ENCODE measurements at places on chromosomes 7 and 10.
A peak's percentile ranks its signal among the peaks of the same experiment; 100 is the strongest.

GRCh38 chr7:101790566-101791293 is 26.7 kb upstream of the CUX1 start:
- DNase-seq: no peak

GRCh38 chr7:112233048-112233697 is 26.7 kb downstream of the ZNF277 start:
- no peak for DNase-seq

GRCh38 chr7:2721842-2722241 is 33.8 kb downstream of the AMZ1 start:
- DNase-seq: no peak

- no peak for DNase-seq
Observed at GRCh38 chr10:123284022-123284421, 129.8 kb downstream of the BUB3 start.

DNA sequence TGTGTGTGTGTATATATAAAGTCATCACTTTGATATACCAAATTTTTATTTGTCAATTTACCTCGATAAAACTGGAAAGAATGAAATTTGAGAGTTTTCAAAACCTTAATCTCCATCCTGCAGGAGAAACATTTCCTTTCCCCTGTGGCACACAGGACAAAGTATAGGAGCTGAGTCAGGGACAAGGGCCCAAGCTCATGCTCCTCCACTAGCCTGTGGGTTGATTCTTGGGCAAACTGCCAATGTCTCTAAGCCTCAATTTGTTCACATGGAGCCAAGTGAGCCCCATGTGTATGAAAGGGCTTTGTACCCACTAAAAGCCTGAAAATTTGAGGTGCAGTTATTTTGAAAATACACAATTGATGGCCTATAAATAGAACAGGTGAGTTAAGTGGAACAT is 60.3 kb upstream of the IL6 start:
- DNase-seq: peak; percentile 88

GRCh38 chr10:132452651-132453469 is 55.9 kb downstream of the PWWP2B start:
- peak; percentile 77 for DNase-seq

DNA sequence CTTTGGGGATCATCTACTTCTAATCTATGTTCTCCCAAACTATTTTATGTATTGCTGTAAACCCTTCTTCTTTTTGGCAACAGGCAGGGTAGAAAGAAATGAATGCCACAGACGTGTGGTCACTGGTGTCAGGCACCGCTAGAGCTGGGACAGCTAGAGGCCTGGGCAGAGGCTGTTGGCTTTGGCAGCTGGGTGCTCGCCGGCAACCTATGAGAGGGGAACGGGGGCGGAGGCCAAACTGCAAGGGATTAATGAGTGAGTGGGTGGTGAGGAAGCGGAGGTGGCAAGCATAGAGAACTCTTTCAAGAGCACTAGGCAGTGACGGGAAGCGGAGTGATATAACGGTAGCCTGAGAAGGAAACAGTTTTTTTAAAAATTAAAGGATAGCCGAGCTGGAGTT is 78.5 kb downstream of the CREB5 start:
- DNase-seq: no peak

GRCh38 chr7:68529221-68529620 is 1069.1 kb upstream of the AUTS2 start:
- no peak for DNase-seq

- DNase-seq: no peak
Observed at GRCh38 chr10:123607386-123607785, 58.8 kb upstream of the GPR26 start.

GRCh38 chr10:33240931-33241330 is 93.5 kb downstream of the NRP1 start:
- no peak for DNase-seq

DNA sequence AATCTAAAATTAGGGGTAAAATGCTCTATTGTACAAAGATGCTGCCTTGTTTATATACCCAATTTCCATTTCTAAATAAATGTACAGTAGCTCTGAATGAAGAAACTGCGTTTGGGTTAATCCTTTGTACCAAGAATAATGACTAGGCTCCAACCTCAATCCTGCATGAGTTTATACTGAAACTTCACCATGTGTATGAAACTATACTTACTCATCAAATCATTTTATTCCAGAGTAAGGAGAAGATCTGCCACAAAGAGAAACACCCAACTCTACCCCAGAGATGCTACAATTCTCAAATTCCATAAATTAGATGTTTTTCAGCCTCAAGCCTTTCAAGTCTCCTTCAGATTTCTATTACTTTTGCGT is 53.8 kb upstream of the AKR1E2 start:
- no peak for DNase-seq

- peak; percentile 59 for DNase-seq
Observed at GRCh38 chr7:93622036-93623033, 47.8 kb upstream of the CALCR start.

DNA sequence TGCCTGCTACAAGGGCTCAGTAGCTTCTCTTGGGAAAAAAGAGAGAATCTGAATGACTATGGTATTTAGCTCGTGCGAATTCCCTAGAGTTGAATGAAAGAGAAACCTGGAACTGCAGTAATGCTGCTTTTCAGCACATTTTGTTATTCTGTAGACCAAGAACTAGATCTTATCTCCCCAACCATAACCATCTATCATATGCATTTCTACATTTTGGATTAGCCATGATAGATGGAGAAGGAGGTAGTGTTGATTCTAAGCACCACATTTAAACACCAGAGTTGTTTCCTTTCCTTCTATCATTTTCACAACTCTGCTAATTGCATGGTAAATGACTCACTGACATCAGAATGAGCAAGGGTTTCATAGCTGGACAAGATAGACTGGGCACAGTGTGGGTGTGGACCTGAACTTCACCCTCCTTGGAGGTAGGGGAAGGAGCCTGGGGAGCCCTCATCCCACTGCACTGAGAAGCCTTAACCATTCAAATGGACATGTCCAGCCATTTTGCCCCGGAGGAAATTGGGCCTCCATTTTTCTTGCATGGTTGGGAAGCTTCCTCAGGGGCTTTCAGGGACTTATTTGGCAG is 55.3 kb upstream of the BMPER start:
- no peak for DNase-seq

DNA sequence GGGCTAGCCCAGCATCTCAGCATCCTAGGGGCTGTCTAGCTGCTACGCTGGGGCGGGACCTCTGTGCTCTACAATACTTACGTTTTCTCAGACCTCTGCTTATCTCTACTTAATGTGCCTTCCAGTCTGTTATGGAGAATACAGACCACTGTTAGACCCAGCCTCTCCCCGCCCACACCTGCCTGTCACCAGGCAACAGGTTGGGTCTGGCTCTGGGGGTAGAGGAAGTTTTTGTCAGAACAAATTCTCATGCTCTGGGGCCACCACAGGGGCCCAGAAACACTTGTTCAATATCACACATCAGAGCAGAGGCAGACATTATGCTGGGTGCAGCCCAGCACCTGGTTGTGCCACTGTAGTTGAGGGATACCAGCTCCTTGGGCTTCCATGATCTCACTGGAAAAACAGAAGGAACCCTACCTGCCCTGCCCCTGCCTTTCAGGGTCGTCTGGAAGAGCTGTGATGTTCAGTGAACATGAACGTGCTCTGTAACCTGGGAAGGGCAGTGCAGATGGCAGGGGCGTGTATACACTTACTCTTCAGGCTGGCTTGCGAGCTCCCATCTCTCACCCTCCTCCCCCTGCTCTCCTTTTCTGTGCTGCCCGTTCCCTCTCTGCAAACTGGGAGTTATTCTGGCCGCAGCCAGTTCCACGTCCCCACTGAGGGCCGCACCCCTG is 135.2 kb upstream of the PODXL start:
- no peak for DNase-seq

- DNase-seq: no peak
Observed at GRCh38 chr7:148587076-148587475, 3.5 kb upstream of the C7orf33 start.

DNA sequence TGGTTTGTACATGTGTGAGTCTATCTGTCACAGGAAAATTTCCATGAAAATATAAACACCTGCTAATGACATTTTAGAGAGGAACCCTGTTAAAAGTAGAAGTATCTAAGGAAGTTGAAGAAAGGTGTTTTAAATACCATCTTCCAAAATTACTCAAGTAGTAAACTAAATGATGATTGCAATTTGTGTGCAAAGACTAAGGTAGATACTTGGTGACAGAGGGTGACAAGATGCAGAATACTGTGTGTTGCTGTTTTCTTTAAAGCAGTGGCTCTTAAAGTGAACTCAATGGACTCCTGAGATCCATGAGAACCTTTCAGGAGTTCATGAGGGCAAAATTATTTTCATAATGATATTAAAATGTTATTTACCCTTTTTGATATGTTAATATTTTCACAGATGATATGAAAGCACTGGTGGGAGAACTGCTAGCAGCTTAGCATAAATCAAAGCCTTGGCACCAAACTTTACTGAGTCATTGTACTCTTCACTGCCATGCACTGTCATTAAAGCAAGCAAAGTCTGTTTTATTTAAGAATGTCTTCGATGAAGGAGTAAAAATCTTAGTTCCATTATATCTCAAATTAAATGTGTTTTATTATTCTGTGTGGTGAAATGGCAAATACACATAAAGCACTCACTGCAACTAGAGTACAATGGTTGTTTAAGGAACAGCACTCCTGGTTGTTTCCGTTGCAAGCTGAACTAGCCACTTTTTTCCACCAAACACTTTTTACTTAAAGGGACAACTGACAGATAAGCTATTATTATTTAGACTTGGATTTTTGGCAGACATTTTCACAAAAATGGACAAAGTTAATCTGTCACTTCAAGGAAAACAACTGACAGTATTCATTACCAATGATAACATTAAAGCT is 133.7 kb downstream of the LRRN3 start:
- no peak for DNase-seq

DNA sequence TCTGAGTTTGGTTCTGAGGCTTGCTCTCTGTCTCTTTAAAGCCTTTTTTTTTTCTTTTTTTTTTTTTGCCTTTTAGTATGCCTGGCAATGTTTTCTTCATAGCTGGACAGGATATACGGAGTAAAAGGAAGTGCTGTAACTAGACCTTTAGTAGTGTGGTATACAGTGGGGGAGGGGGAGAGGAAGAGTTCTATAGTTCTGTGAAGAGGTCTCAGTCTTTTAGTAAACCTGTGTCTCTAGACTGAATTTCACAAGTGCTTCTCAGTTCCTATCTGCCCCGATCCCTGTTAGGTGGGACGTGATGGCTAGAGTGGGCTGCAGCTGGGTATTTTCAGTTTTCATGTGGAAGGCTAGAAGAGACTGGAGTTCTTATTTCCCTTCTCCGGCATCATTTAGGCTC is 3.1 kb upstream of the ABCC2 start:
- DNase-seq: peak; percentile 93

GRCh38 chr7:101743241-101743994 is 74.0 kb upstream of the CUX1 start:
- peak; percentile 53 for DNase-seq

GRCh38 chr10:60162631-60163030 is 227.0 kb downstream of the ANK3 start:
- DNase-seq: no peak

GRCh38 chr7:12458520-12459131 is 55.0 kb upstream of the VWDE start:
- peak; percentile 73 for DNase-seq

DNA sequence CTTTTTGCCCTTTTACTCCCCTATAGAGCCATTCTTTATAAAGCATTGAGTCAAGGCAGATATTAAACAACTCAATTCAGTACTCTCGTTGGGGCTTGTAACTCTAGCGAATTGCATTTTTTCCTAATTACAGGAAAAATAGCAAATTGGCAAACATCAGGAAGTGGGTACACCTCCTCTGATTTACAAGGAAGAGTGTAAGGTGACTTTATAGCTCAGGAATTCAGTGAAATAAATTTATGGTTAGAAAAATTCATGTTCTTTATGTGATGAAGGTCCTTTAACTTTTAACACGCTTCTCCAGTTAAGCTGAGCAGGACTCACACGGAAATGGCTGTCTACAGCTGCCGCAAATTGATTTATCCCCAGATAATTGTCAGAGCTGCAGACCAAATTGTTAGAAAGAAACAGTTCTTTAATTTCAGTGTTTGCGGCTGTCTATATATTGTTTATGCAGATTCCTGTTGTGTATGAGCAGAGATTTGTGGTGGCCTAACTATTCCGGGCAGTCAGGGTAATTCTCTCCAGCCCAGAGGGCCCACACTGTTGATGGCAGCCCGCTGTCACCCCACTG is 151.1 kb upstream of the MKI67 start:
- DNase-seq: no peak

DNA sequence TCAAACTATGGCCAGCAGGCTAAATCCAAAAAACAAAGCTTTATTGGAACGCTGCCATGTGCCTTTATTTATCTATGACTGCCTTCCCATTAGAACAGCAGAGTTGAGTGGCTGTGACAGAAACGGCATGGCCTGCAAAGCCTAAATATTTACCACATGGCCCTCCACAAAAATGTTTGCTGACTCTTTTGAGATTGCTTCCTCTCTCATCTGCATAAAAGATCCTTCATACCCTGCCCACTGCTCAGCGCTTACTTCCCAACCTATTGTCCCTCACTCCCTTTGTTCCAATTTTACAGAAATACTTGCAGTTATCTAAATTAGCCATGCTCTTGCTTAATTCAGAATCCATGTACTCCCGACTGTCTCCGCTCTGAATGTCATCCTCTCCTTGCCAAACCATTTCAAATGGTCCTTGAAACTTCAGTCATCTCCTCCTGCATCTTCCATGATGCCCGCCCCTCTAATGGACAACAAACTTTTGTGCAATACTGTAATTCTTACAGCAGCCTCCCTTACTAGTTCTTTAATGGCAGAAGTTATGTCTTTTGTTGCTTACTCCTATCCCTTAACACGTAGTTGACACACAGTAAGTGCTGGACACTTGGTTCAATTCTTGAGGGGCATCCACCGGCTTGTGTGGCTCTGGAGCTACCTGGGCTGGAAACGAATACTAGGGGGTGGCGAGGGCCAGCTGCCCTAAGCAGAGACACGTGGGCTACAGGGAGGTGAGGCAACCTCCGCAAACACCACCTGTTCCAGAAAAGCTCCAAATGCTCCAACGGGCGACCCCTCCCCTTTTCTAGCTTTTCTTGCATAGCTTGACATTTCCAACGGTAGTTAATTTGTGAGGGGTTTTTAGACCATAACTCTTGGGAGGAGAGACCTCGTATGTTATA is 832 bp downstream of the XRCC2 start:
- peak; percentile 39 for DNase-seq

DNA sequence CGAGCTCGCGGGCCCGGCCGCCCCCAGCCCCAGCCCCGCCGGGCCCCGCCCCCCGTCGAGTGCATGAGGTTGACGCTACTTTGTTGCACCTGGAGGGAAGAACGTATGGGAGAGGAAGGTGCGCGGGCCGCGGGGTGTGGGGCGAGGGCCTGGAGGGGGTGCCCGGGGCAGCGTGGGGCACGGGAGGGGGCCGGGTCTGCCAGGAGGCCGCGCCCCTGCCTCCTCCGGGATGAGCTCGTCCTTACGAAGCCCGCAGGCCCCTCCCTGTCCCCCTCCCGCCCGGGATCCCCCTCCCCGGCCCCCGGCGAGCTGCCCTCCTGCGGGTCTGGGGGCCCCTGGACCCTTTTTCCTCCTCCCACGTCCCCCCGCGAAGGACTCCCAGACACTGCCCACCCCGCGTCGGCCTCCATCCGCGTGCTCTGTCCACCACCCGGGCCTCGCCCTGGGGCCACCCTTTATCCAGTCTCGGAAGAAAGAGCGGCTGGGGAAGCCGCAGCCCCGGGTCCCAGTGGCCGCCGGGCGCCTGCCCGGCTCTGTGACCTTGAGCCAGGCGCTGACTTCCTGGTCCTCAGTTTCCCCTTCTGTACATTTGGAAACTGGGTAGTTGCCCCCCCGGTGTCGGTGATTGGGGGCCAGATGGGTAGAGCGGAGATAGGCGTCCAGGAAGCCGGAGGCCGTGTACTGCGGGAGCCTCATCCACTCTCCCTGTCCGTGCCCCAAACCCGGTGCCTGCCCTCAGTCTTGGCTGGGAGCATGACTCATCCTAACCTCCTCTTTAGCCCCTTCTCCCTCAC is 521 bp downstream of the LIMK1 start:
- DNase-seq: peak; percentile 79

- DNase-seq: peak; percentile 75
Observed at GRCh38 chr7:157432541-157432956, 95.7 kb downstream of the DNAJB6 start.

Data from ELR (cell line).